Left lobe of liver (tissue), 2 donors: ENCODE measurements at places on chromosomes 3 and 15. TPM values are rescaled to one million over a fixed set of nuclear protein-coding genes. Genes with fewer than 3 reads are reported as not detected.

- DNase-seq = no peak
Observed at GRCh38 chr3:189404797-189405484, 226.2 kb upstream of the TP63 start.

DNA sequence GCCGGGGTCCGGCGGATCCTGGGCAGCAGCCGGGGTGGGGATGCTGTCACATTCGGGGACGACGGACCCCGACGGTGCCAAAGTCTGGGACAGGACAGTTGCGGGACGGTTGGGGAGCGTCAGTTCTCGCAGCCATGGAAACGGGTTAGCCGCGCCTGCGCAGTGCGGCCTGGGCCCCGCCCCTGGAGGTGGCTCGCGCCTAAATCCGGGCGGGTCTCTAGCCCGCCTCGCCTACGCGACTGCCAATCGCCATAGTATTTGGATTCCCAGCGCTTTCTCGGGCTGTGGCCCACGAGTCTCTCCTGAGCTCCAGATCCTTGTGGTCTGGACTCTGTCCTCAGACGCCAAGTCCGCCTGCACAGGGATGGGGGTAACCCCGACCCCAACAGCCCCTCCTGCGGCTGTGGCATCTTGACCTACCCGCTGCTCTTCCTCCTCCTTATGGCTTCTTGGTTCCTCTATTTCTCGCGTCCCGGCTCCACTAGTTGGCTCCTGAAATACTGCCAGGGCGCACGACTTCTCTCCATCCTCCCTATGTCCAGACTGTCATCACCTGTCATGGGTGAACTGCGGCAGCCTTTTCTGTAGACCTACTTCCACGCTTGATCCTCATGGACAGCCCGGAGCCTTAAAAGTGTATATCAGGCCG lies at the start of gene ZMYND10:
TSS of gene ZMYND10 (minus strand) at position 147 of the 649 bp plus-strand sequence. CDS start 153 bp downstream, outside the sequence.
- DNase-seq = peak; percentile 71

- no peak for DNase-seq
Observed at GRCh38 chr15:48149858-48150257, 28.2 kb downstream of the MYEF2 start.

- DNase-seq = no peak
Observed at GRCh38 chr3:108292905-108293328, 3.4 kb upstream of the HHLA2 start.

GRCh38 chr15:88144921-88145653 lies 111.5 kb downstream of the NTRK3 start:
- no peak for DNase-seq

DNA sequence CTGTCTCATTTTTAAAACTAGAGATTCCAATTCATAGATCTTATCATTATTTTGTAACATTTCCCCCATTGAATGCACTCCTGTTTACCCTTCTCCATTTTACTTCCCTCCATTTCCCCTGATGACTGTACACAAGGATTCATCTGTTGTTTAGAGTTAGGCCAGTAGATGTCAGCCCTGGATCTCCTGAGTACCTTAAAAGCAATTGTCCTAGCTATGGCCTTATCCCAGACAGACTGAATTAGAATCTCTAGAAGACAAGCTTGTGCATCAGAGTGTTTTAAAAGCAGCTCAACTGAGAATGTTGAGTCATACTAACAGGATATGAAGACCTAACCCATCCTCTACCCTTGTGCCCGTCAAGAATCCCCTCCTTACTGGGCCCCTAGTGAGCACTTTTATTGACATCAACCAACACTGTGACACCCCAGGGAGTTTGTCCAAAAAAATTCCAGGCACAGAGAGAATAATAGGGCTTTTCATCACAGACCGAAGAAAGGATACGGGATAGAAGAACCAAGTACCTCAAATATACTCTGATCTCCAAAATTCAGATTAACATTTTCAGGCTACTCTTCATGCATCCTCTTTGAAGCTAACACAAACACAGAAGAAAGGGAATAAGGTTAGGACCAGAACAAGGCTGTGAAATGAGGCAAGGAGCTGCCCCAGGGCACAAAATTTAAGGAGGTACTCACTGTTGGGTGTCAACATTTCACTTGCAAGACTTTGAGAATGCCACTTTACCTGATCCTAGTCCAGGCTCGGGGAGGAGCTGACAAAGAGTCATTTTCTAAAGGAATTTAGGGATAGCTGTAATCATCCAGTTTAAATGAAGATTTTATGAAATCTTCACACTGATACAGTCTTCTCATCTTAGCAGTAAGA lies 17.1 kb downstream of the ZBED2 start:
- DNase-seq = no peak

GRCh38 chr15:57962887-57963286 lies 102.6 kb downstream of the ALDH1A2 start:
- no peak for DNase-seq

DNA sequence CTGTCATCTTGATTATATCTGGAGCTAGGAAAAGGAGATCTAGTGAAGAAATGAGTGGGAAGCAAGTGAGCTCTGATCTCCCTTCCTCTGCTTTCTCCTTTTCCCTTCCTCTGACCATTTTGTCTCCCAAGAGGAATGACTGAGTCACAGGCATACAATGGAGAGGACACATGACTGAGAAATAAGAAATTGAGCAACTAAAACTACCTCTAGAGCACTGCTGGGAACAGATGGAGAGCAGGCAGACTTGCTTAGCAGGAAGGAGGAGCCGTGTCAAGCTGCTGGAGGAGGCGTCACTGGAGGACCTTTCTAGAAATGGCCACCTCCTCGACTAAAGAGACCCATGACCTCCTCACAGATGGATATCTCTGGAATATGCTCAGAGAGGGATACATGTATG lies 66.9 kb upstream of the MYO5C start:
- no peak for DNase-seq

Gene GOLGA6L2
- not detected for total RNA-seq

GRCh38 chr3:173841334-173841733 lies 443.8 kb downstream of the NLGN1 start:
- DNase-seq = no peak

GRCh38 chr3:50585919-50586762 lies 16.8 kb downstream of the HEMK1 start:
- DNase-seq = no peak

Gene LRRIQ4
- total RNA-seq = not detected

Gene LEKR1
- 0.58 TPM for total RNA-seq

Gene LRRC31
- 1.7 TPM for total RNA-seq

DNA sequence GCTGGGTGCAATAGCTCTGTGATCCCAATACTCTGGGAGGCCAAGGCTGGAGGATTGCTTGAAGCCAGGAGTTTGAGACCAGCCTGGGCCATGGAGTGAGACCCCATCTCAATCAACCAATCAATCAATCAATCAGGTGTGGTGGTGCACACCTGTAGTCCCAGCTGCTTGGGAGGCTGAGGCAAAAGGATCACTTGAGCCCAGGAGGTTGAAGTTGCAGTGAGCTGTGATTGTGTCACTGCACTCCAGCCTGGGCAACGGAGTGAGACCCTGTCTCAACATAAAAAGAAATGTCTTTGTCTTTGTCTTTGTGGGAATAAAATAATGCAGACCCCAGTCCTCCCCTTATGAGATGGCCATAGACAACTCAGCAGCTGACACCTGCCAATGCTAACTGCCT lies 34.9 kb upstream of the TLE3 start:
- no peak for DNase-seq

Gene ARRDC4
- total RNA-seq = 5.1 TPM

Gene CPEB1
- total RNA-seq = 0.23 TPM

- peak; percentile 68 for DNase-seq
Observed at GRCh38 chr3:53633197-53633787, 138.9 kb downstream of the CACNA1D start.

DNA sequence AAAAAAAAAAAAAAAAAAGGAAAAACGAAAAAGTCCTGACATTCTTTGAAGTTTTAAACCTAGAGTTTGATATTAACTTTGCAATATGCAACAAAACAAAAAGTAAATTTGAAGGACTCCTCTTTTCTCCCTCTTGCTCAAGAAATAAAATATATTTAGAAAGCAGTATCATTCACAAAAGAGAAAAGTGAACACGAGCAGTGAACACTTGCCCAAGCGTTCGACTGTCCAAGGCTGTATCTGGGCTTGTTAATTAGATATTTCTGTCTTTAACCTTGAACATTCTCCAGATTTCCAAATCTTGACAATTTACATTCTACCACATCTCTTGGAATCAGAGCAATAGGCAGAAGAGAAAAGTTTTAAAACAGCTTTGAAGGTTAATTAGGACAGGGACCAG lies 357.7 kb downstream of the TIGIT start:
- no peak for DNase-seq

- DNase-seq = no peak
Observed at GRCh38 chr15:74920456-74920855, 13.8 kb upstream of the FAM219B start.

DNA sequence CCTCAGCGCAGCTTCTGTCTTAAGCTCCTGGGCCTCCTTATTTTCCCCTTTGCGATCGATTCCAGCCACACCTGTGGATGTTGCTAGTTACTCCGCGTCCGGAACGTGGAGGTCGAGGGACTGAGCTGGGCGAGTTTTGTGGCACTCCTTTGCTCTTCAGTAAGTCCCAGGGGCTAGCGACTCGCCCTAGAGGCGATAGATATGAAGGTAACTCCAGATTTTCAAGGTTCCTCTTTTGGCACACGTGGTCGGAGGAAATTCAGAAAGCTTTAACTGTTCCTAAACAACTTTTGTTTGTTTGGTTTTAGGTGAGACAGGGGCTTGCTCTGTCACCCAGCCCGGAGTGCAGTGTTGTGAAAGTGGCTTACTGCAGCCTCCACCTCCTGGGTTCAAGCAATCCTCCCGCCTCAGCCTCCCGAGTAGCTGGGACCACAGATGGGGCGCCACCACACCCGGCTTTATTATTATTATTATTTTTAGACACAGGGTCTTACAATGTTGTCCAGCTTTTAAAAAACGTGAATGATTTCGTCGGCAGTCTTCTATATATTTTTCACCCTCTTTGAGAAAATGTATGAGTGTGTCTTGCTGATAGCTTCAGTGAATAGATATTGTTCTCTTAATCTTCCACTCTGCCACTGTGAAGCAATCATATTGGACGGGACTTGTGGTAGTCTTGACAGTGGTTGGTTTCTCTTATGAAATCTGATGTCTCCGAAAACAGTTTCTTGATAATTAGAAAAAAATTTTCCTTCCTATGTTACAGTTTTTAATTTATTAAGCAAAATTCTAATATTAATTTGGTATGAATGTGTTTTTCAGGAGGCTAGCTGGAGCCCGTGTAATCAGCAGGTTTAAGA lies 785 bp downstream of the MFSD1 start:
- DNase-seq = no peak

DNA sequence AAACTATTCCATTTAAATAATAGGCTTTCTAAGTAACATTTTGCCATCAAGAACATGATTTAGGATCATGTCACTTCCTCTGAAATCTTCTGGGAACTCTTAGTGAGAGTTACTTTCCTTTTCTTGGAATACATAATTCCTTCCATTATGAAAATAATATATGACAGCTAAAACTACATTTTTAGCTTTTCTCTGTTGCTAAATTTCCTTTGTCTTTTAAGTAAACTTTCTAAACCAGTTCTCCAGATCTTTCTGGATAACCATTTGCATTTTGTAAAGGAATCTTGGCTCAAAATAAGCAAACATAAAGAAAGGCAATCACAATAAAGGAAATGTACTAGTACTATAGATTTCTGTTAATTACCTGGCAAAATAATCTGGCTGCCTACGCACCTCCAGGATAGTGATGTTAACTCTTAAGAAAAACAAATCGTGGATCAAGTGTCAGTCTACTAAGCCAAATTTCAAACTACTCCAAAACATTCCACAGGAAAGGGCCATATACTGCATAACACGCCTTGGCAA lies 165.7 kb downstream of the ZNF385D start:
- DNase-seq = no peak

DNA sequence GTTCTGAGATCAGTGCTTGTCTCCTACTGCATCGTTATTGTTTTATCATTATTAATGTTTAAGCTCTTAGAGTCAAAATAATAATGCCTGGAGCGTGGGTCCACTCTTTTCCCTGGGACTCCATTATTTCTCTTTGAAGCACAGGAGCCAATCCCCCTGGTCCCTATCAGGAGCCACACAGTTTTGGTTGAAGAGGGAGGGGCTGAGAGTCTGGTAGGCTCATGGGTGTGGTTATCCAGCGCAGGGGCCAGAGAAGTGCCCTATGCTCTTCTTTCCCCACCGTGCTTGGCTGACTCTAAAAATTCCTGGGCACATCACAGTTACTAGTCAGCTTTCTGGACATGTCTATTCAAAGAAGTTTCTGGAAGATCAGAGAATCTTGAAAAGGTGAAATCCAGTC lies 121.5 kb downstream of the DNAJB8 start:
- DNase-seq = no peak

DNA sequence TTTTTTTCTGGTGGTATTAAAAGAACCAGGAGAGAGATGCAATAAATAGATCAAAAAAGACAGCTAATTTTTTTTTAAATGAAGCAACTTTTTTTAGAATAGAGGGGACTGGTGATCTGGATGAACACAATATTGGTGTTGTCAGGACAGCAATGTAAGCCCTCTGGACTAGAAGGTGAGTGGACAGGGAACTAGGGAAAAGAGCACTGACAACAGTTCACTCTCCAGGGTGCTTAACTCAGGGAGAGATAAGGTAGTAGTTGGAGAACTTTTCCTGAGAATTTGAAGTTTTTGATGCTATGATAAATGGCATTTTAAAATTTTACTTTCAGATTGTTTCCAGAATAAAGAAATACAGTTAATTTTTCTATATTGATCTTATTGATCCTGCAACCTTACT lies 158.3 kb upstream of the STAC start:
- DNase-seq = no peak

Gene NT5DC2
- 4.1 TPM for total RNA-seq

DNA sequence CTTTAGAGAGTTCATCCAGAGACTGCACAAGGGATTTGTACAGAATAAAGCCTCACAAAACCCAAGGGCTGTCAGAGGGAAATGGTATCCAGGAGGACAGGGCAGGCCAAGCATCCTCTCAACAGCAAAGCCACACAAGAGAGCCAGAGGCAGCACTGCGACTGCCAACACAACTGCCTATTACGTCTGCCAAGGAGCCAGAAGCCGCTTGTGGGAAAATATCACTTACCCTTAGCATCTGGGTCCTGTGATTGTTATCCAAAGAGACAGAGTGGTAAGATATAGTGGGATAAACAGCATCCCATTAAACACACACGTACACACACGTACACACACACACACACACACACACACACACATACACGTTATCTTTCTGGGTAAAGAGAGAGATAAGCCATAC lies 618.3 kb upstream of the AGTR1 start:
- DNase-seq = no peak

Gene PLAAT1
- not detected for total RNA-seq

DNA sequence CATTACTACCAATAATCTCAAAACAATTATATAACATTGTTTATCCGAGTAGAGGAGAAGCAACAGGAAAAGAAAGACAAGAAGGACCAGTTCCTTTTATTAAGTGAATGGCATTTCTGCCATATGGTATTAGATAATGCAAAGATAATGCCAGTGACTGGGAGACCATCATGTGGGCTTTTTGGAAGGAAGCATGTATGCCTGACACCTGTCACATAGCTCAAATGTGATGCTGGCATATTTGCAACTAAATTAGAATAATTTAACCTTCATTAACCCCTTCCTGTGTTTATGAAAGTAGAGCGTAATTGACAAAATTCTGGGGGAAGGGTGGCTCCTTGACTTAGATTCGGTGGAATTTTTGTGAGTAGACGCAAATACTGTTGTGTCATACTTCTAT lies 733.0 kb downstream of the TUSC7 start:
- no peak for DNase-seq

GRCh38 chr3:52787672-52788625 lies 6.6 kb upstream of the ITIH3 start:
- peak; percentile 77 for DNase-seq

- DNase-seq = no peak
Observed at GRCh38 chr3:159761848-159762635, 226.6 kb upstream of the IL12A start.

Gene RASGRP1
- 0.28 TPM for total RNA-seq

GRCh38 chr15:36622197-36622795 lies 42.9 kb downstream of the CDIN1 start:
- DNase-seq = no peak

GRCh38 chr3:155334914-155335723 lies 41.6 kb upstream of the STRIT1 start:
- no peak for DNase-seq
